ENCODE measurements at places on chromosomes 16 and 17.
A peak's percentile ranks its signal among the peaks of the same experiment; 100 is the strongest.

- DNase-seq = no peak
These were observed 71.4 kb downstream of the MARF1 start for GRCh38 chr16:15571557-15571956.

DNA sequence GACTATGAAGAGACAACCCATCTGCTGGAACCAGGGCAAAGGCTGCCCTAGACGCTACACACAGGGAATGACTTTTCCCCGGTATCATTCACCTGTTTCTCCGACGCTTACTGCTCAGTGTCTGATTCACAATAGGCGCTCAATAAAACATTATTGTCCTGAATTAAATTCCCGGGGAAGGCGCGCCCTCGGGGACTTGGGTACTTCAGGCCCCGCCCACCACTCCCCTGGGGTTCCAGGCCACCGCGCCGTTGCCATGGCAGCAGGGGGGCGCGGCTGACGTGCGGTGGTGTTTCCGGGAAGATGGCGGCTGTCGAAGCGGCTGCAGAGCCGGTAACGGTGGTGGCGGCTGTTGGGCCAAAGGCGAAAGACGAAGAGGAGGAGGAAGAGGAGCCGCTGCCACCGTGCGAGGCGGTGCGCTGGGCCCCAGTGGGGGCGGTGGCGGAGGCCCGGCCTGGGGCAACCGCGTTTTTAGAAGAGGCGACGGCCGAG, at the start of gene RUNDC1:
TSS of gene RUNDC1 (plus strand) at position 292 of the 492 bp plus-strand sequence. CDS start at position 304, 12 bp downstream.
- peak; percentile 90 for DNase-seq

GRCh38 chr17:8960325-8961140, 5.0 kb downstream of the PIK3R5 start:
- DNase-seq = no peak

DNA sequence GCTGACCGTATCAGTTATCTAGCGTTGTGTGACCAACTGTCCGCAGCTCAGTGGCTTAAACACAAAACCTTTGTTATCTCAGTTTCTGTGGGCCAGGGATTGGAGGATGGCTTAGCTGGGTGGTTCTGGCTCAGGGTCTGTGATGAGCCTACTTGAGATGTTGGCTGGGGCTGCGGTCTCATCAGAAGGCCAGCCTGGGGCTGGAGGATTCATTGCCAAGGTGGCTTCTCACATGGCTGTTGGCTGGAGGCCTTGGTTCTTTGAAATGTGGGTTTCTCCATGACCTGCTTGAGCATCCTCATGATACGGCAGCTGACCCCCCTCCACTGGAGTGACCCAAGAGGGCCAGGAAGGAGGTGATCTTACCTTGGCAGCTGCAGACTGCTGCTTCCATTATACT, 16.7 kb downstream of the GSE1 start:
- DNase-seq = no peak

Measured in memory B cell (primary cell).